Colonic mucosa (tissue), 4 donors: ENCODE measurements at places on chromosomes 4 and X. TPM values are rescaled to one million over a fixed set of nuclear protein-coding genes. Genes with fewer than 3 reads are reported as not detected.
A peak's percentile ranks its signal among the peaks of the same experiment; 100 is the strongest.

The SSX4 gene
- not detected for total RNA-seq

The LCORL gene
- total RNA-seq: 20.7 TPM

DNA sequence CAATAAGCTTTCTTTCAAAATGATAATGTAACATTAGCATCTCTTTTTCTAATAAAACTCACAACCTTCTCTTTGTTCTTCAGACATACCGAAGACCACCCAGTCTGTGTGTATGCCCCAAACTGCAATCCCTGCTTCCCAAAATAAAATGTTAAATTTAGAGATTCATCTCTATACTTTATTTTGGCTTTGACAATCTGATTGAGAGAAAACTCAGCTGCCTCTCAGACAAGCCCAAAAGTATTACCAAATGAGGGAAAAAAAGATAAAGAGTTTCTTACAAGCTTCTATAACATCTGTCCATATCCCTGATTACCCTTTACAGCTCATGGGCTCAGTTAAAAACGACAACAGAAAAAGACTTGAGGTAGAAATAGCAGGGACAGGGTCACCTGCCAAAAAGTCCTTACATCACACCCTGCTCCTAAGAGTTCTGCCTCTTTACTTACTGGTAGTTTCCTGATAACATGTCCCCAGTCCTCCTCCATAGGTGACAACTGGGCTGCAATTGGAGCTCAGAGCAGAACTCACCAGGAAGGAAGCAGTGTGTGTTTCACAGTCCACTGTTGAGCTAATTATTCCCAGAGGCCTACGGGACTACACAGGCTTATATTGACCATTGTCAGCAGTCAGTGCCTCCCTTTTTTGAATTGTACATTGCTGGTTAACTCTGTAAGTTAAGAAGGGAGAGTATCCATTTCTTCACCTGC is 70.9 kb upstream of the FAM9C start:
- no peaks in the 10 kb centered on the region for H3K27me3 ChIP-seq
- no peak overlapping the region for H3K4me3 ChIP-seq
- no peaks in the 10 kb centered on the region for H3K4me1 ChIP-seq
- no peaks in the 10 kb centered on the region for H3K36me3 ChIP-seq

The GAGE1 gene
- total RNA-seq: not detected

The ODAM gene
- 0.90 TPM for total RNA-seq

The FGG gene
- total RNA-seq: 0.29 TPM

DNA sequence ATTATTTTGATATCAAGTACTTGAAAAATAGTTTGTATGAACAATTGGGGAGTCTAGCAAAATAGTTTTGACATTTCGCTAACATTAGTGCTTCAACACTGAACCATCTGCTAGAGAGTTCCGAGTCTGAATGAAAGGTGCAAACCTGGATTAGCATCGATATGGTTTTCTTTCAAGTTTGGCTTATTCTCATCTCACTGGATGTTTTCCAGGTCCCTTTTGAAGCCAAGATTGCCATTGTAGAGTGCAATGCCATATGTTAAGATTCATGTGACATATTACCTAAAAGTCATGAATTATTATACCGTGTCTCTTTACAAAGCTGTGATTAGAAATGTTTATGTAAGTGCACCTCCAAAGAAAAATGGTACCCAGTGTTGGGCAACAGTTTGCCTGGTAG is 36.8 kb upstream of the NAA11 start:
- no peak for DNase-seq
- no peaks in the 10 kb centered on the region for H3K4me1 ChIP-seq
- no peak overlapping the region for H3K4me3 ChIP-seq
- no peak overlapping the region for H3K27ac ChIP-seq

GRCh38 chr4:46933686-46934085 is 24.6 kb upstream of the COX7B2 start:
- no peaks in the 10 kb centered on the region for H3K36me3 ChIP-seq
- no peaks in the 10 kb centered on the region for H3K4me1 ChIP-seq
- H3K27me3 ChIP-seq: no peaks in the 10 kb centered on the region
- no peak overlapping the region for H3K27ac ChIP-seq
- no peak for DNase-seq

The ZFP42 gene
- 0.12 TPM for total RNA-seq

DNA sequence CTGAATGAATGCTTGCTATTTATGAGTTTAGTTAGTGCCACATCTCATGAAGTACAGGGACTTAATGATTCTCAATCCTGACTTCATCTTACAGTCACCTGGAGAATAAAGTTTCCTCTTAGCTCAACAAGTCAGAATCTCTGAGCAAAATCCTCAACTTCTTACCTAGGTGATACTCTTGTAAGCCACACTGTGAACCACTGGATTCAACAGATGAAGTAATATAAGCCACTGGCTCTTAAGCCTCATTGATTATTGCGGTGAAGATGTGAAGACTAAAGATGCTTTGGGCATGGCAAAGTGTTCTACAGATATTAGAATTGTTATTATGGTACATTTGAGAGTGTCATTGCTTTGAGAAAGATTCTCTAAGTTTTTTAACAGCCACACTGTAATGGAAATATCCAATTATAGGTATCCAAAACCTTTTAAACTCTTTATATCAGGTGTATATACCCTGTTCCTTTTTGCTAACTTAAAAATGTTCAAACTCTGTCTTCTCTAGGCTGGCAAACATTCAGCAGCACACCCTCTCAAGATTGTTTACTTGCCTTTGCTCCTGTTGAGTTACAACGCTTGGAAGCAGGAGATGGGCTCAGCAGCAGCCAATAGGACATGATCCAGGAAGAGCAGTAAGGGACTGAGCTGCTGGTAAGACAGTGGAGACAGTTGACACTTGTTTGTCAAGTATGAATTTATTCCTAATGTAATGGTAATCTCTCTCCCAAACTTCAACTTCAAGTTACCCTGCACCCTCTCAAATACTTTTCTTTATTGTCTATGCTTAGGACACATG is 43.4 kb downstream of the TET2 start:
- H3K27ac ChIP-seq: no peak overlapping the region
- H3K27me3 ChIP-seq: no peaks in the 10 kb centered on the region
- DNase-seq: no peak
- no peaks in the 10 kb centered on the region for H3K36me3 ChIP-seq
- peaks cover 8% of the 10 kb centered on the region for H3K4me1 ChIP-seq

- no peaks in the 10 kb centered on the region for H3K27me3 ChIP-seq
- H3K4me3 ChIP-seq: no peak overlapping the region
- no peaks in the 10 kb centered on the region for H3K36me3 ChIP-seq
- DNase-seq: no peak
- no peak overlapping the region for H3K27ac ChIP-seq
Measured at GRCh38 chr4:89942811-89943210, 48.2 kb downstream of the MMRN1 start.

The FAM193A gene
- total RNA-seq: 18.0 TPM

GRCh38 chr4:8336412-8337075 is 67.0 kb downstream of the HTRA3 start:
- no peaks in the 10 kb centered on the region for H3K27me3 ChIP-seq
- no peak overlapping the region for H3K27ac ChIP-seq
- H3K4me1 ChIP-seq: no peaks in the 10 kb centered on the region
- no peak overlapping the region for H3K4me3 ChIP-seq
- H3K36me3 ChIP-seq: no peaks in the 10 kb centered on the region
- no peak for DNase-seq

- H3K4me3 ChIP-seq: no peak overlapping the region
- H3K27ac ChIP-seq: no peak overlapping the region
- peak; percentile 40 for DNase-seq
Measured at GRCh38 chr4:97605932-97606331, 537.3 kb downstream of the STPG2 start.

- H3K4me3 ChIP-seq: no peak overlapping the region
- H3K27me3 ChIP-seq: no peaks in the 10 kb centered on the region
- no peak for DNase-seq
- H3K36me3 ChIP-seq: no peaks in the 10 kb centered on the region
- H3K27ac ChIP-seq: no peak overlapping the region
- H3K4me1 ChIP-seq: no peaks in the 10 kb centered on the region
Measured at GRCh38 chr4:163482190-163482589, 8.6 kb upstream of the TKTL2 start.

DNA sequence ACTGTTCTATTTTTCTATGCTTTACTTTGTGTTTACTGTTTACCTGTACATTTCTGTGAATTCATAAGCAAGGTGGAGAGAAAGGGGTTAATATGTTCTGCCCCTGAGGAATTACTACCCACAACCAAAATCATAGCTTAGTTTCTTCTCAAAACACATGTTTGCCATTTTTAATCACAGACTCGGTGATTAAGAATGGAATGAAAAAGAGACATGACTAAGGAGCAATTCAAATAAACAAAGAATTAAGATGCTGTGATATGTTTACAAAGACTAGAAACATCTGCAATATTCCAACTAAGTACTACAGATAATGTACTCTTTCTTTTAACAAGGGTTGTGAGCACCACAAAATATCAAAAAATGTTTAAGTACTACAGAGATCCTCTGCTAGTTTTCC is 11.7 kb upstream of the FAT4 start:
- H3K27me3 ChIP-seq: no peaks in the 10 kb centered on the region
- H3K27ac ChIP-seq: no peak overlapping the region
- H3K4me3 ChIP-seq: no peak overlapping the region
- no peaks in the 10 kb centered on the region for H3K4me1 ChIP-seq
- DNase-seq: no peak

- H3K36me3 ChIP-seq: no peaks in the 10 kb centered on the region
- H3K4me1 ChIP-seq: no peaks in the 10 kb centered on the region
- no peak overlapping the region for H3K27ac ChIP-seq
- H3K4me3 ChIP-seq: no peak overlapping the region
Measured at GRCh38 chr4:105599932-105600655, 47.7 kb downstream of the ARHGEF38 start.

- no peaks in the 10 kb centered on the region for H3K27me3 ChIP-seq
- no peak overlapping the region for H3K27ac ChIP-seq
- H3K36me3 ChIP-seq: no peaks in the 10 kb centered on the region
- H3K4me1 ChIP-seq: no peaks in the 10 kb centered on the region
- no peak overlapping the region for H3K4me3 ChIP-seq
Measured at GRCh38 chrX:2549876-2550275, 49.1 kb upstream of the DHRSX start.

GRCh38 chr4:38169524-38169923 is 209.3 kb downstream of the PTTG2 start:
- no peaks in the 10 kb centered on the region for H3K27me3 ChIP-seq
- H3K36me3 ChIP-seq: no peaks in the 10 kb centered on the region
- DNase-seq: no peak
- H3K4me1 ChIP-seq: no peaks in the 10 kb centered on the region
- no peak overlapping the region for H3K27ac ChIP-seq

DNA sequence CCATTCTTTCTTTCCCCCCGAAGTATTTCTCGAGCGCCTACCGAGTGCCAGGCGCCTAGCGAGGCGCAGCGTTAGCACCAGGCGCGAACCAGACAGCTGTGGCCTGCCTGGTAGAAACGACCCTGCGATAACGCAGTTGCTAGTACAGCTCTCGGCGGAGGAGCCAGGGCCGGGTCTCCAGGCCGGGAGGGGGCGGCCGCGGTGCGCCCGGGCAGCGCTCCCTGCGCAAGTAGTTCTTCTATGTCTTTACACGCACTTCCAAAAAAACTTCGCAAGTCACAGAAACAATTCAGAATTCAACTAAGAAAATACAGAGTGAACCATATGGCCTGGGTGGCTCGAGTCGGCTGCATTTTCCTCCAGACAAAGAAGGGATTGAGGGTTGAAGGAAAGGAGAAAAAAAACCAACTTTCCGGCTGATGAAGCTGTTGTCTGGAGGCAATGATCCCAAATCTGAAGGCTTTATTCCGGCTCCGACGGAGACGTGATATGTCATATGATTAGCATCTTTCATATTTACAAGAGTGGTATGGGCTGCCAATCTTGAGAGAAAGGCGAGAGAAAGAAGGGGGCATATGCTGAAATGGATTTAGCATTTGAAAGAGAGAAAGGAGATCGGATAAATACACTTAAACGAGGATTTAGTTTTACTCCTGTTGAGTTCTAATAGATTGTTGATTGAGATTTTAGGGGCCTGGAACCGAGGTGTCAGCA is 7.2 kb upstream of the NEUROG2 start:
- H3K36me3 ChIP-seq: no peaks in the 10 kb centered on the region
- H3K27me3 ChIP-seq: peaks cover 53% of the 10 kb centered on the region
- peaks cover 4% of the 10 kb centered on the region for H3K4me1 ChIP-seq
- peak overlapping the region; percentile 27 for H3K4me3 ChIP-seq
- DNase-seq: no peak
- H3K27ac ChIP-seq: no peak overlapping the region

DNA sequence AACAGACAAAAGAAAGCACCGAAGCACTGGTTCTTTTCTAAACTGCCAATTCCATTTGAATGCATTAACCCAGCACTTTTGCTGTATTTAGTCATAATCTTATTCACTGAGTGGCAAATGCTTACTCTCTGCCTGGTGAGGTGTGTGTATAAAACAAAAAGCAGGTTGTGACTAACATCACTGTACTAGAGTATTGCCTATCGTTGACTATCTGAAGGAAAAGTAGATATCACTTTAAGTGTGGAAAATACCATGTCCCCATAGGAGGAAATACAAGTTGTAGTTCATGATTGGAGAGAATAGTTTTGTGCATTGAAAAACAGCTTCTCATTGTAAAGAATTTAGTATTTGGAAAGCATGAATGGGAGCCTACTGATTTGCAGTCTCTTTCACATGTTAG is 2.7 kb downstream of the PDLIM5 start:
- H3K4me3 ChIP-seq: peak overlapping the region; percentile 95
- no peaks in the 10 kb centered on the region for H3K4me1 ChIP-seq
- DNase-seq: no peak
- H3K36me3 ChIP-seq: no peaks in the 10 kb centered on the region
- H3K27ac ChIP-seq: peak overlapping the region; percentile 97
- no peaks in the 10 kb centered on the region for H3K27me3 ChIP-seq

- H3K27me3 ChIP-seq: no peaks in the 10 kb centered on the region
- no peak overlapping the region for H3K4me3 ChIP-seq
- DNase-seq: no peak
- H3K36me3 ChIP-seq: no peaks in the 10 kb centered on the region
- no peaks in the 10 kb centered on the region for H3K4me1 ChIP-seq
Measured at GRCh38 chr4:128299848-128300247, 12.2 kb upstream of the PGRMC2 start.

DNA sequence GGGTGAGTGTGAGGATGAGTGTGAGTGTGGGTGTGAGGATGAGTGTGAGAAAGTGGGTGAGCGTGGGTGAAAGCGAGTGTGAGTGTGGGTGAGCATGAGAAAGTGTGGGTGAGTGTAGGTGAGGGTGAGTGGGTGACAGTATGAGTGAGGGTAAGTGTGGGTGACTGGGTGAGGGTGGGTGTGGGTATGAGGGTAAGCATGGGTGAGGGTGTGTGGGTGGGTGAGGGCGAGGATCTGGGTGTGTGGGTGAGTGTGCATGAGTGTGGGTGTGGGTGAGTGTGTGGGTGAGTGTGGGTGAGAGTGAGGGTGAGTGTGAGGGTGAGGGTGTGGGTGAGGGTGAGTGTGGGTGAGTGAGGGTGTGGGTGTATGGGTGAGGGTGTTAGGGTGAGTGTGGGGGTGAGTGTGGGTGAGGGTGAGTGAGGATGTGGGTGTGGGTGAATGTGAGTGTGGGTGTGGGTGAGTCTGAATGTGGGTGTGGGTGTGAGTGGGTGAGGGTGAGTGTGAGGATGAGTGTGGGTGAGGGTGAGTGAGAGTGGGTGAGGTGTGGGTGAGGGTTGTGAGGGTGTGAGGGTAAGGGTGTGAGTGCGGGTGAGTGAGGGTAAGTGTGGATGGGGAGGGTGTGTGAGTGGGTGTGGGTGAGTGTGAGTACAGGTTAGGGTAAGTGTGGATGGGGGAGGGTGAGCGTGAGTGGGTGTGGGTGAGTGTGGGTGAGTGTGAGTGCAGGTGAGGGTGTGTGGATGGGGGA is 48.9 kb downstream of the ING2 start:
- H3K4me1 ChIP-seq: no peaks in the 10 kb centered on the region
- DNase-seq: no peak
- H3K27me3 ChIP-seq: no peaks in the 10 kb centered on the region
- no peak overlapping the region for H3K4me3 ChIP-seq
- H3K27ac ChIP-seq: no peak overlapping the region
- H3K36me3 ChIP-seq: no peaks in the 10 kb centered on the region

The XK gene
- 25.2 TPM for total RNA-seq

GRCh38 chr4:93237521-93237920 is 591.0 kb upstream of the ATOH1 start:
- H3K27me3 ChIP-seq: no peaks in the 10 kb centered on the region
- H3K27ac ChIP-seq: no peak overlapping the region
- DNase-seq: no peak
- no peak overlapping the region for H3K4me3 ChIP-seq
